ENCODE measurements at places on chromosomes 16 and 17.

DNA sequence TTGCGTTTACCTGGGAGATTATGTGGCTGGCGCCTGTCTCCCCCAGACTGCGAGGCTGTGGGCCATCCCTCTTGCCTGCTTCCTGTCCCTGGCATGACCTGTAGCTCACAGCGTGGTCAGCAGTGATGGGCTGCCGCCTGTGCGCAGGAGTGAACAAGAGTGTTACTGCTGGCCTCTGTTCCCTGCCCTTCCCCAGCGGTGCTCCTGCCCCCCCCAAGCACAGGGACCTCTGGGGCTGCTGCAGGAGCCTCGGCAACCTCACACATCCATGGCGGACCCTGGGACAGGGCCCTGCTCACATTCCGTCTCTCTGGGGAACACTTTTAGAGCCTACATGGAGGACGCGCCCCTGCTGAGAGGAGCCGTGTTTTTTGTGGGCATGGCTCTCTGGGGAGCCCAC lies 10.6 kb downstream of the TSC2 start:
- DNase-seq, result no peak

GRCh38 chr17:19672009-19672750 lies 23.6 kb downstream of the ALDH3A2 start:
- peak; percentile 79 for DNase-seq

DNA sequence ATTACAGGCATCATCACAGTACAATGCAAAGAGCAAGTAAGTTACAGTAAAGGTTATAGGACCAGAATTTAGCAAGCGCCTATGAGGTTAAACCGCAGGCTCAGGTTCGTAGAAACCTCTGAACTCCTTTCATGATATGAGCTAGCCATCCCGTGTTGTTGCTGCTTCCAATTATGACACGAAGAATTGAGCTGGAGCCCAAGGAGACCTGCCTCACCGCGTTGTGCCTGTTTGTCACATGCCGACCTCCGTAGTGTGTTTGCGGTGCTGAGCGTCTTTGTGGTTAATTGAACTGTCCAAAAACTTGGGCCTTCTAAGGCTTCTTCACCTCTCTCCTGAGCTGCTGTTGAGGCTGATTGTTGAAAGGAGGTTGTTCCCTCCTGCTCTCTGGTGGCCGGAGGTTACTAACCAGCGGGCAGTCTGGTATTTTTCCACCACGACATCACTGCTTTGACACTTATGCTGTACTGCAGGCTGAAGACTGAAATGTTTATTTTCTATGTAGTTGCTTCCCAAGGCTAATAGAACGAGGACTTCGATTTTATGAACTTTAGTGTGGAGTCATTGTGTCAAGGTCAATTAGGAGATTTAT lies 67.5 kb downstream of the SEC14L1 start:
- DNase-seq, result peak; percentile 72

DNA sequence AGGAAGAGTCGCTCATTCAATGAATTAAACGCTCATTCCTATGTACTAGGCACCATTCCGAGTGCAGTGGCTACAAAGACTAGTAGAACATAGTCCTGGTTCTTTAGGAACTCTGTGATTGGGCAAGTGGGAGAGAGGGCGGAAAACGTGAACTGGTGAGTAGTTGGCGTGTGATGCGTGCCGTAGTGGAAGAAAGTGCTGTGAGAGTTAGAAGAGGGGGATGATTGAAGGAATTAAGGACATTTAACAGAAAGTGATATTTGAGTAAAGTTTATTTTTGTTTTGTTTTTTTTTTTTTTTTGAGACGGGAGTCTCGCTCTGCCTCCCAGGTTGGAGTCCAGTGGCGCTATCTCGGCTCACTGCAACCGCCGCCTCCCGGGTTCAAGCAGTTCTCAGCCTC lies 7.9 kb upstream of the SLFN14 start:
- DNase-seq, result no peak

DNA sequence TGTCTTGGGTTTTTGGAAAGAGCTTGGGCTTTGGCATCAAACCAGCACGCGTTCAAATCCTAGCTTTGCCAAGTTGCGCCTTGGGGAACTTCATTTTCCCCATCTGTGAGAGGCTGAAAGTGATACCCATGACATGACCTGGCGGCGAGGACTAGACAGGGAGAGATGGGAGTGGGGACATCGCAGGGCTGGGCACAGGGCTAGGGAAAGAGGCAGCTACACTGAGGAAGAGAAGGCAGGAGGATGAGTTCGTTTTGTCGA lies 202.9 kb downstream of the IRF8 start:
- DNase-seq, result peak; percentile 38
